ENCODE measurements at places on chromosomes 11 and 22. TPM values are rescaled to one million over a fixed set of nuclear protein-coding genes. Genes with fewer than 3 reads are reported as not detected.

FAM111B gene
- 40.9 TPM for total RNA-seq

DUSP8 gene
- 4.0 TPM for total RNA-seq

INS gene
- total RNA-seq: not detected

SAC3D1 gene
- total RNA-seq: 27.1 TPM

C1QTNF5 gene
- not detected for total RNA-seq

APOBEC3A gene
- total RNA-seq: not detected

- DNase-seq: no peak
Observed at GRCh38 chr11:69384251-69385143, 90.5 kb downstream of the MYEOV start.

GRCh38 chr11:36023922-36024321, 80.1 kb downstream of the LDLRAD3 start:
- no peak for DNase-seq

DNA sequence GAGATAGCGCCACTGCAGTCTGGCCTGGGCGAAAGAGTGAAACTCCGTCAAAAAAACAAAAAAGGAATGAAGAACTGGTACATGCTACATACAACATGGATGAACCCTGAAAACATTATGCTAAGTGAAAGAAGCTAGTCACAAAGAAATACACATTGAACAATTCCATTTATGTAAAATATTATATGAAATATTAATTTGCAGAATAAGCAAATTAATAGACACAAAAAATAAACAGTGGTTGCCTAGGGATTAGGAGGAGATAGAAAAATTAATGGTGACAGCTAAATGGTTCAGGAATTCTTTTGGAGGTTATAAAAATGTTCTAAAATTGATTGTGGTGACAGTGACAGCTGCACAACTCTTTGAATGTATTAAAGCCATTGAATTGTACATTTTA, 14.7 kb downstream of the PRDM10 start:
- no peak for DNase-seq

- no peak for DNase-seq
Observed at GRCh38 chr11:130144861-130145281, 14.7 kb upstream of the ST14 start.

- DNase-seq: no peak
Observed at GRCh38 chr22:48888466-48889208, 939.0 kb downstream of the BRD1 start.

DNA sequence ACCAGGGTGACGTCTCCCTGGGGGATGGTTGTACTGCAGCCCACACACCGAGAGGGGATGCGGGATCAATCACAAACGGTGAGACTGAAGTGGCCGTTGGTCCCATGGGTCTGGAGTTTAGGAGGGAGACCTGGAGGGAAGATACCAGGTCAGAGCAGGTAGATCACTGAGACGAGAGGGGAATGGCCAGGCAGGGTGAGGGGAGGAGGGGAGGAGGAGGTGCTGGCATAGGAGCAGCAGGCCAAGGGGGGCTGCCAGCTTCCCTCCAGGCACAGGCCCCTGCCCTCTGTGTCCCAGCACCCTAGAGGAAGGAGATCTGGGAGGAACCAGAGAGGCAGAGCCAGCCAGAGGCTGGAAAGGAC, 7.0 kb downstream of the MAPK8IP2 start:
- DNase-seq: no peak

DNA sequence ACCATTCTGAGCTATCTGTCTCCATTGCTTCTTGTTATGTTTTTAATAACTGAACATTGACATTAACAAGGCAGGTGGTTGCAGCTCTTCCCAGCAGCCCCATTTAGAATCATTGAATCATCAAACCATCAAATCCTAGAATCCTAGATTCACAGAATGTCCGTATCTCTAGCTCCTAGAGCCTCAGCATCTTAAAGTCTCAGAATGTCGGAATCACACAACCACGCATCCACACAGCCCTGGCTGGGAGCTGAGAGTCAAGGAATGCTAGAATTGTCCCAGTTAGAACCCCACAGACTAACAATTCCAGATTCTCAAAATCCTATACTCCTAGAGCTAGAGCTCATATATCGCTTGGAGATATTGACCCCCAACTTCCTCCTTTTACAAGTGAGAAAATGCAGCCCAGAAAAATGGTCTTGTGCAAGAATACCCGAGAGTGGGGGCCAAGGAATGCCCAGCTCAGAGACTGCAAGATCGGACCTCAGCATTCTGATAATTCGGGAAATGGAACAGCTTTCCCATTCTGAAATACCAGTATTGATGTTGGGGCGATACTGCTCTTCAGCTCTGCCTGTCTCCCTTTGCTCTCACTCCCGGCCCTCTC, 38.8 kb downstream of the PDE2A start:
- no peak for DNase-seq

DNA sequence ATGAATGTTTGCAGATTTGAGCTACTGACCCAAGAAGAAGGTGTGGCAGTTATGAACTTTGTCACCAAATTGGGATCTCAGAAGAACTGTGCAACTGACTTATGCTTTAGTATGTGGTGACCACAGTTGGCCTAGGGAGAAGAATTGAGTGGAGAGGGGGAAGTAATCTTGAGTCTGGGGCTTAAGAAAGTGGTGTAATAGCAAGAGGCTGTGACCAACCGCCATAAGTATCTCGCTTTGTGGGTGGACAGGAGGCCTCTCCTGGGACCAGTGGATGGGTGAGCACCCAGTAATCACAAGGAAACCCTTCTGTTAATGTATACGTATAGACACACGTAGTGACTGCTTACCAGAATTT, 12.7 kb upstream of the IL10RA start:
- no peak for DNase-seq

DNA sequence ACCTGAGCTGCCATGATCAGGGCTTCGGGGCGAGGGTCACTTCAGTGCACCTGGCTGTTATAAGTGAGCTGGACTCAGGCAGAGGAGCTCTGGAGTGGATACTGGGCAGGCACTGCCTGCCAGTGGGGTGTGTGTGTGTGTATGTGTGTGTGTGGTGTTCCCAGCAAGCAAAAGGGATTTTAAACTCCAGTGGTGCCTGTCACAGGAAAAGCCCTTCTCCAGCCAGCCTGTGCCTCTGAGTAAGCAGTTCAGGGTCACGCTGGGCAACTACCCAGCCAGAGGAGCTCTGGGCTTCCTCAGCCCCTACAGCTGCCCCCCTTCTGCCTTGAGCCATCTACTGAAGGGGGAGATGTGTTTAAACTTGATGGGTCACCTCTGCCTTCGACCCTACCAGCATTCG, 109.0 kb downstream of the OSBP2 start:
- no peak for DNase-seq

DNA sequence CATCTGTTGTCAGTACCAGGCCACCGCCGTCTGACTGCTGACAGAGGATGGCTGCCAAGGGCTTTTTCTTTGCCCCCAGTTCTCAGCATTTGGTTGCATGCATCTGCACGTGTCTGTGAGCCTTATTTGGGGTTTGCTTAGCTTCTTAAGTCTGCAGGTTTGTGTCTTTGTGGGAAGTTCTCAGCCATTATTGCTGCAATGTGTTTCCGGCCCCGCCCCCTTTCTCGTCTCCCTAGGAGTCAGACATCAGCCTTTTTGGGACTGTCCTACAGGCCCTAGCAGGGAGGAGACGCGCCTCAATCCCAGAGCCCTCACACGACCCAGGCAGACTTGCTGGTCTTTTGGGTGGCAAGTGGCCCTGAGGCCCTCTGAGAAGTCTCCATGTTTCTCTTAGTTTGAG, 8.0 kb downstream of the MOB2 start:
- DNase-seq: no peak

- no peak for DNase-seq
Observed at GRCh38 chr22:24894998-24895397, 51.5 kb downstream of the LHFPL7 start.

DNA sequence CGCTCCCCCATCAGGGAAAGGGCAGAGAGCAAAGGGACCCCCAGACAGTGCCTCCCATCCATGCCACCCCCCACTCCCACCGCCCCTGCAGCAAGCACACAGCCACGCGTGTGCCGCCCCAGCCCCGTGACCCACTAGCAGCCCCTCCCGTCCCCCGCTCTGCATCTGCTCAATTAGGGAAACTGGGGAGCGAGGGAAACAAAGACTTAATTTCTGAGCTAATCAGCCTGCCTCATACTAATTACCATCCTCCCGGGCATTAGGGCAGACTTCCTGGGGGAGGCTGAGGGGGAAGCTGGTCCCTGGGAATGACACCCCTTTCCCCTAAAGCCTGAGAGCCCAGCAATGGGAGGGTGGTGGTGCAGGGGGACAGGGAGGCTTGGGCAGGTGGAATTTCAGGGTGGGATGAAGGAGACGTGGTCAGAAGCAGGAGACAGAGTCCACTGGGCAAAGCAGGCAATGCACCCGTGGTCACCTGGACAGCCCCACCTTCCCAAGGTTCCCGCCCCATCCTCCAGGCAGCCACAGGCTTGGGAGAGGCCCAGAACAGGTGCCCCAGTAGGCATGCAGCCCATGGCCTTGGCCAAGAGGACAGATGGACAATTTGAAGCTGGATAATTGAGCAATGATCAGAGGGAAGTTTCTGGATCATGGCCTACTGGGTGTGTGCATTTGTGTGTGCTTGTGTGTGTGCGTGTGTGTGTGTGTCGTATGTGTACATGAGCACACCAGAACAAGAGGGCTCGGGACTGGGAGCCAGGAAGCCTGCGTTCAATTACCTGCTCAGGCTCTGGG, 20.6 kb downstream of the ELFN2 start:
- no peak for DNase-seq

DNA sequence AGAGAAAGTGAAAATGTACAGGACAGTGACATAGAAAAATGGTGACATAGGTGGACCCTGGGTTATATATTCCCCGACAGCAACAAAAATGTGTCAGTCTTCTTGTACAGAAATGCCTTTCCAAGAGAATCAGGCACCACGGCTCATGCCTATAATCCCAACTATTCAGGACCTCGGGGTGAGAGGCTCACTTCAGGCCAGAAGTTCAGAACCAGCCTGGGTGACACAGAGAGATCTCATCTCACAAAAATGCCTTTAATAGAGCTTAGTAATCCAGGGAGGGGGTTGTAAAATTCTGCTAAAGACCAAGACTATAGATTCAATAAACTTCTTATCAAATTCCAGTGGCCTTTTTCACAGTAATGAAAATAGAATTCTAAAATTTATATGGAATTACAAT, 10.7 kb downstream of the ZNF195 start:
- no peak for DNase-seq

- DNase-seq: no peak
Observed at GRCh38 chr22:48445113-48445827, 1382.4 kb downstream of the BRD1 start.

All from CD8-positive, alpha-beta memory T cell (primary cell).